ENCODE measurements at places on chromosomes 7 and 10.

DNA sequence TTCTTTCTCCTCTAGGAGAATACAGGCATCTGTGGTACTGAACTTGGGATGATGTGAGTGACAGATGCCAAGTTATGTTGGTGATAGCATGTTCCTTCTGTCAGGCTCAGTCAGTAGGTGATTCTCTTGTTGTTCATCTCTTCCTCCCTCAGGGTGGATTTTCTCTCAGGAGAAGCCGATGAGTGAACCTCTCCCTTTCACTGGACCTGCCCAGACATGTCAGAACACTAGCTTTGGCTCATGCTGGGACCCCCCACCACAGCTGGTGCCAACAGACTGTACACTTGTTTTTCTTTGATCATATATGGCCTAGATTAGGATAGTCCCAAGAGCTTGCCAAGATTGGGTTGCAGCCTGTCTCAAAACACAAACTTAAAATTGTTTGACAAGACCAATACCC, 129.4 kb downstream of the BMPER start:
- DNase-seq, result no peak

DNA sequence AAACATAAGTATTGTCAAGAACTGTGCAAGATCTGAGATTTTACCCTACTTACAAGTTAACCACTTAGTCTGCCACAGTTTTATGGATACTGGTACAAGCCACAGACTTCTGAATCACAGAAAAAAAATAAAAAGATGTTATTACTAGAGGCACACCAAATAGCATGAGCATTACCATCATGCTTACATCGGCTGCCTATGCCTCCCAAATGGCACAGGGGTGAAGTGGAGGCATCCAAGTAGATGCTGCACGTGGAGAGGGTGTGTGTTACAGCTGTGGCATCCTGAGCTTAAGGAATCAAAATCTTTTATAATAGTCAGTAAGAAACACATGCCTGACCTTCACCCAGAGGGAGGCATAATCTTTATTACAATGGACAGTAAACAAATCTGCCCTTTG, 207.8 kb downstream of the TFEC start:
- no peak for DNase-seq

DNA sequence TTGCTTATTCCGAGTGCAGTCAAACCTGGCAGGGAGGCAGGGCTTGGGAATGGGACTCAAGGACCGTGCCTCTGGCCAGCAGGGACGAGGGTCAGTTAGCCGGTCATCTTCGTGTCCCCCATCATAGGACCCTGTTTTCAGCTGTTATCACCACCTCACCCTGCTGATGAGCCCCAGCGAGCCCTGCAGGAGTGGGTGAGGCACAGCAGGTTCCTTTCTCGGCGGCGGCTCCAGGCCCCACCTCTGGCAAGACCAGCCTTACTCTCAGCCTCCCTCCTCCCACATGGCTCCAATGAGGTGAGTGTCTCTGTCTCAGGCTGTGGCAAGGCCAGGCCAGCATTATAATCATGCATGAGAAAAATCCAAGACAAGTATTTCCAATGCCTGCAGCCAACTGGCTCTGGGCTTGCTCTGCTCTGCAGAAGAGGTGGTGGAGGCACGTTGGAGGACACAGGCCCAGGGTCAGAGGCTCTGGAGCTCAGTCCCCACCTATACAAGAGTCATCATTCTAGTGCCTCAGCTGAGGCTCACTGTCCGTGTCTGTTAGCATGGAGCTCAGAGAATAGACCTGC, 15.7 kb downstream of the PKD1L1 start:
- DNase-seq, result no peak

DNA sequence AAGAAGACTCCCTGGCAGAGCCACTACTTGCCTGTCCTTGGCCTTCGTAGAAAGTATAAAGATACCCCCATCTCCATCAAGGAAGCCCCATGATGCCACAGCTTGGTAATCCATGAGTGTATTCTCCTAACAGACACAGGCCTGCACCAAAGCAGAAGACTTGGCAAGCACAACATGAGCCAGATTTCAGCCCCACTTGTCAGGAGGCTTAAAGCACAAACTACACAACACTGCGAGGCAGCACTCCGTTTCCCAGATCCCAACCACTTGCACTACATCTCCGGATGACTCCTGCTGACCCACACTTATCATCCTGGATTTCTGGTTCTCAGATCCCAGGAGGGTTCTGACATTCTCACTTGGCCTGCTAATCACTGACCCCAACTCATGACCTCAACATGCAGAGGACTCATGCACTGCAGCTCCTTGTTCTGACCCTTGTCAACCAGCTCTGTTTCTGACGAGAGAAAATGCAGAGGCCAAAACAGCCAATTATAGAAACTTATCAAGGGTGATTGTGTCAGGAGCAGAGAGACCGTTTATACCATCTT, 100.8 kb downstream of the RELN start:
- DNase-seq, result no peak

GRCh38 chr7:44583146-44583865, 1.3 kb upstream of the TMED4 start:
- DNase-seq, result no peak

- no peak for DNase-seq
Observed at GRCh38 chr7:122674502-122674901, 24.4 kb downstream of the RNF133 start.
